ENCODE measurements at places on chromosomes 5 and 9. TPM values are rescaled to one million over a fixed set of nuclear protein-coding genes. Genes with fewer than 3 reads are reported as not detected.
A peak's percentile ranks its signal among the peaks of the same experiment; 100 is the strongest.

The GABRG2 gene
- total RNA-seq = not detected

The CFAP77 gene
- 0.36 TPM for total RNA-seq

The SPINK5 gene
- 0.62 TPM for total RNA-seq

- no peak overlapping the region for H3K4me3 ChIP-seq
- no peaks in the 10 kb centered on the region for H3K27me3 ChIP-seq
- DNase-seq = no peak
These were observed 2.8 kb downstream of the MCCC2 start for GRCh38 chr5:71589903-71590302.

DNA sequence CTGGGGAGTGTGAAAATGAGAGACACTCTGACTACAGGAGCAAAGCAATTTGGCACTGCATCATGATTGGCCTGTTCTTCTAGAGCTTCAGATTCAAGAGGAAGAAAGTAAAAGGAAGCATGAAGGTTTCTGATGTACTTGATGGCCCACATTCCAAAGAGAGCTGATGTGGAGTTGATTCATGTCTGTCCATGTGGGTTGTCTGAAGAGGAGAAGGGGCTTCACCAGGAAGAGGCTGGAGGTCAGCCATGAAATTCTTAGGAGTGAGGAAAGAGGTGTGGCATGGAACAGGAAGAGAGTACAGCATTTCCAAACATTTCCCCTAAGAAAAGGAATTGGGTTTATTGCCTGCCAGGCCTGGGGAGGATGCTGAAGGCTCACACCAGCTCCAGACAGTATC, 70.7 kb downstream of the PTCD2 start:
- H3K4me3 ChIP-seq = no peak overlapping the region
- no peak overlapping the region for H3K27ac ChIP-seq
- no peaks in the 10 kb centered on the region for H3K36me3 ChIP-seq
- peaks cover 22% of the 10 kb centered on the region for H3K4me1 ChIP-seq

- no peak overlapping the region for H3K4me3 ChIP-seq
- H3K4me1 ChIP-seq = peaks cover 35% of the 10 kb centered on the region
- no peak for DNase-seq
- H3K36me3 ChIP-seq = no peaks in the 10 kb centered on the region
- no peaks in the 10 kb centered on the region for H3K27me3 ChIP-seq
These were observed 86.0 kb downstream of the RXRA start for GRCh38 chr9:134412298-134412711.

DNA sequence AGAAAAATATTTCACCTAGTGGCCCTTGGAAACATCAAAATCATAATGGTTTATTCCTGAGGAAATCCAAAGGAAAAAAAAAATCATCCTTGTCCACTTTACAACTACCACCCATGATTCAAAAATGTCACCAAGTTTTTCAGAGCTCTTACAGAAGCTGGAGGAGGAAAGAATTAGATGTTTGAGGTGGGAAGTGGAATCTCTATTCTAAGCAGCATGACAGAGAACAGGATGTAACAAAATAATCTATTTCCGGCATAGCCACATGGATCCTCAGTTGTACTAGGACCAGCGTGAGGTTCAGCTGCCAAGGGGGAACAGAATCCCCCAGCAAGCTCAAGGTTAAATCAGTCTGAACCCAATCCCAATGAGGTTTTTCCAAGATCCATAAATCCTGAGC, 40.2 kb downstream of the FBXW11 start:
- H3K4me3 ChIP-seq = no peak overlapping the region
- no peaks in the 10 kb centered on the region for H3K27me3 ChIP-seq
- no peaks in the 10 kb centered on the region for H3K36me3 ChIP-seq
- no peak for DNase-seq
- peaks cover 3% of the 10 kb centered on the region for H3K4me1 ChIP-seq
- no peak overlapping the region for H3K27ac ChIP-seq

DNA sequence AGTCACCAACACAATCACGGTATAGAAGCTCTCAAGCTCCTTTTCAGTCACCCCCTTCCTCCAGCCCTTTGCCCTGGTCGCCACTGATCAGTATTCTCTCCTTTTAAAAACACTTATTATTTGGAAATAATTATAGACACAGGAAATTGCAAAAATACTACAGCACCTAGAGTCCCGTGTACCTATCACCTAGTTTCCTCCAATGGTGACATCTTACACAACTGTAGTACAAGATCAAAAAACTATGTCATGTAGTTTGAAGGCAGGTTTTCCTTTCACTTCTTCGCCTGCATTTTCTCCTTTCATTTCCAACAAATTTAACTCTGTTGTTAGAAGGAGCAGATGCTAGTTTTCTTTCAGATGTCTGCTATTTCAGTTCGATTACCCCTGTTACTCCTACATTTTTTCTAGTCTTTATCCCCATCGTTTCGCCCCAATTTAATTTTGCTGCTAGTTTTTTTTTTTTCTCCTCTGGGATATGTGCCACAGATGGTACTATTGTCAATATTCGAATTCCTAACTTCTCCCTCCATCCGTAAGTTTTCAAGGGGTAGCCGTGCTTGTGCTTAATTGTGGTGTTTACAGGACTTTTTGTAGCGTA, 612 bp upstream of the ATG10 start:
- H3K27ac ChIP-seq = peak overlapping the region; percentile 98
- peak; percentile 10 for DNase-seq
- H3K36me3 ChIP-seq = no peaks in the 10 kb centered on the region
- no peaks in the 10 kb centered on the region for H3K4me1 ChIP-seq
- H3K4me3 ChIP-seq = peak overlapping the region; percentile 76

DNA sequence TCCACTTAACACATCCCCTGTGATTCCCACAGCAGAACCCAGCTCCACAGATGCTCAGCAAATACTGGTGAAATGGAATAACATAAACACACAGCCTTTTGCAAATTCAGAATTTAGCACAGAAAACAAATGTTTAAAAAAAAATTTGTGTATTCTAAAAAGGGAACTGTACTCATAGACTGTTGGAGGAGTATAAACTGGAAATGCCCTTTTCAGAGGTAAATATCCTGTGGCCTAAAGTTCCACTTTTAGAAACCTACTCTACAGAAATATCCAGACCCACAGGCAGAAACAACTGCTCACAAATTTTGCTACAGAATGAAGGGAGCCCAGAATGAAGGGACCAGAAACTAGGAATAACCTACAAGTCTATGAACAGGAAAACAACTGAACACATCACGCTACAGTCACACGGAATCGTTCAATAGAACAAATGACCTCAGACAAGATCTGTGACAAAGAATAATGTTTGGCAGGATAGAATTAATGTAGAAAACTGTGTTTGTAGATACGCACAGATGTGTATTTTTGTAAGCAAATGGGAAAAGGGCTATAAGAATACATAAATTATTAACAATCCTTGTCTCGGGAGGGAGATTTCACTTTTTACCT, 78.5 kb downstream of the SHB start:
- H3K27me3 ChIP-seq = no peaks in the 10 kb centered on the region
- H3K27ac ChIP-seq = no peak overlapping the region
- no peak for DNase-seq
- H3K4me3 ChIP-seq = no peak overlapping the region
- H3K36me3 ChIP-seq = peaks cover 9% of the 10 kb centered on the region
- H3K4me1 ChIP-seq = peaks cover 21% of the 10 kb centered on the region

DNA sequence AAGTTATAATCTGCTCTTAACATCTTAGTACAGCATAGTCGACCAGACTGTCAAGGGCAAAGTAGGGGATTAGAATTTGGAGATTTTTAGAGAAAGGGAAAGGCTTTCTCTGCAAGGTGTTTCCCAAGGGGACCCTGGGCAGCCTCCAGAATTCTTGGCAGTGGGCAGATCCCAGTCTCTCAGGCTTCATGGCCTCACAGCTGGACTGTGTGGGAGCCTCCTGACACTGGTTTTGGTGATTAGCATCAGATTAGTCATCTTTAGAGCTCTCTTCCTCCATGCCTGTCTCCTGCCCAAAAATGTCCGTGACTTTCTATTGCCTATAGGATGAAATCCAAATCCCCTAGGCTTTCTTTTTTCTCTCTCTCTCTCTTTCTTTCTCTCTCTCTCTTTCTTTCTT, 370.7 kb downstream of the ZSWIM6 start:
- no peaks in the 10 kb centered on the region for H3K4me1 ChIP-seq
- H3K27me3 ChIP-seq = no peaks in the 10 kb centered on the region
- H3K27ac ChIP-seq = no peak overlapping the region
- no peaks in the 10 kb centered on the region for H3K36me3 ChIP-seq
- no peak overlapping the region for H3K4me3 ChIP-seq

DNA sequence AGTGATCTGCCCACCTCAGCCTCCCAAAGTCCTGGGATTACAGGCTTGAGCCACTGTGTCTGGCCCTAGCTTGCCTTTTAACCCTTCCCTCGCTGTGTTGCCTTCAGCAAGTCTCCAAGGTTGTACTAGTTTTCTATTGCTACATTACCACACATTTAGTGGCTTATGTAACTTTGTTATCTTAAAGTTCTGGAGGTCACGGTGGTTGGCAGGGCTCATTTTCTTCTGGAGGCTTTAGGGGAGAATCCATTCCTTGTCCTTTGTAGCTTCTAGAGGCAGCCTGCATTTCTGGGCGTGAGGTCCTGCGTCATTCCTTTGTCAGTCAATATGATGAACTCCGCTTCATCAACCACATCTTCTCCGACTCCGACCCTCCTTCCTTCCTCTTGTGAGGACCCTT, 2.9 kb upstream of the PRRC2B start:
- no peaks in the 10 kb centered on the region for H3K27me3 ChIP-seq
- no peaks in the 10 kb centered on the region for H3K36me3 ChIP-seq
- no peak overlapping the region for H3K4me3 ChIP-seq
- DNase-seq = no peak
